Fibroblast of lung (primary cell): ENCODE measurements at places on chromosomes 3 and 15. TPM values are rescaled to one million over a fixed set of nuclear protein-coding genes. Genes with fewer than 3 reads are reported as not detected.

DNA sequence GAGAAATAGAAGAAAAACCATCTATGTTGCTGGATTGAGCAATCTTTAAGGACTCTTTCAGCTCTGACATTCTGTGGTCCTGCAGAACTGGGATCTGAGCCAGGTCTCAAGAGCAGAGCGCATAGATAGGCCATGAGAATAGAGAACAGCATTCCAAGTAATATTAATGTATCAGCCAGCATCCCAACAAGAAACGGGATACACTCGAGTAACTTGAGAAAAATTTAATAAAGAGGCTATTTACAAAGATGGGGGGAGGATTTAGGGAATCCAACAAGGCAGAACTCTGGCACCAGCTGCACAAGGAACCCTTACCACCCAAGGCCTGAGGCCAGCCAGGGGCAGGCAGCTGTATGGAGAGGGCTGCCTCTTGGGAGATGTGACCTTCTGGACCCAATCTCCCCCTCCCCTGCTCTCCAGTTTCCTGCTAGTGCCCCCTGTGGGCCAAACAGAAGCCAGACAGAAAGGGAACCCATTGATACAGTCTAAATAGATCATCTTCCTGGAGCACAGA lies 8.2 kb downstream of the TMOD2 start:
- no peak overlapping the region for H3K27ac ChIP-seq
- H3K27me3 ChIP-seq = no peaks in the 10 kb centered on the region
- peak; percentile 97 for DNase-seq
- no peak overlapping the region for H3K4me3 ChIP-seq
- H3K4me1 ChIP-seq = peaks cover 14% of the 10 kb centered on the region
- H3K36me3 ChIP-seq = no peaks in the 10 kb centered on the region

GRCh38 chr3:125054062-125054448 lies 1.7 kb downstream of the HEG1 start:
- H3K27ac ChIP-seq = peak overlapping the region; percentile 87
- no peaks in the 10 kb centered on the region for H3K27me3 ChIP-seq
- H3K4me1 ChIP-seq = peaks cover 27% of the 10 kb centered on the region
- no peak for DNase-seq
- peak overlapping the region; percentile 91 for H3K4me3 ChIP-seq

GRCh38 chr3:52782412-52783210 lies 5.2 kb downstream of the ITIH1 start:
- H3K4me3 ChIP-seq = no peak overlapping the region
- no peak for DNase-seq
- no peak overlapping the region for H3K27ac ChIP-seq
- H3K4me1 ChIP-seq = no peaks in the 10 kb centered on the region
- no peaks in the 10 kb centered on the region for H3K36me3 ChIP-seq

- H3K27ac ChIP-seq = peak overlapping the region; percentile 67
- no peaks in the 10 kb centered on the region for H3K4me1 ChIP-seq
- DNase-seq = no peak
- peaks cover 10% of the 10 kb centered on the region for H3K36me3 ChIP-seq
- H3K4me3 ChIP-seq = peak overlapping the region; percentile 94
Observed at GRCh38 chr15:43186003-43186353, 775 bp downstream of the CCNDBP1 start.

GRCh38 chr3:157436583-157437291 lies at the start of gene PTX3:
TSS of gene PTX3 (plus strand) at chr3:157436850. CDS start at chr3:157436934, 84 bp downstream.
- peak; percentile 99 for DNase-seq
- peaks cover 2% of the 10 kb centered on the region for H3K4me1 ChIP-seq
- no peaks in the 10 kb centered on the region for H3K27me3 ChIP-seq
- peak within 1 kb of the TSS; percentile 58 for H3K27ac ChIP-seq

GRCh38 chr3:77197408-77197807 lies 157.5 kb downstream of the ROBO2 start:
- H3K36me3 ChIP-seq = no peaks in the 10 kb centered on the region
- H3K4me1 ChIP-seq = no peaks in the 10 kb centered on the region
- DNase-seq = no peak
- H3K4me3 ChIP-seq = no peak overlapping the region

DNA sequence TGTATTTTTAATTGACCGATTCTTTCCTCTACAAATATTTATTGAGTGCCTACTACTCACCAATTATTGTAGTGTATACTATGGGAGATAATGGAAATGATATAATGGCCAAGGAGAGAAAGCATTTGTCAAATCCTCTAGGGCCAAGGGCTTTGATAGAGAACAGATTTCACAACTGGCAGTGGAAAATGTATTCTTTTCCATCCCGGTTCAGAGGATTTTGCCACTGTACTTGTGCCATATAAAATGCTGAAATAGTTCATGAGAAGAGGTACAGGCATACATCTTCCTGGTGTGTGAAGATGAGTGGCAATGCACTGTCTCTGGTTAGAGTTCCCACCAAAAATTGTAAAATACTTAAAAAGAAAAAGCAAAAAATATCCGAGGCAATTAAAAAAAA lies 451.6 kb upstream of the TPRG1 start:
- no peaks in the 10 kb centered on the region for H3K27me3 ChIP-seq
- no peaks in the 10 kb centered on the region for H3K4me1 ChIP-seq
- DNase-seq = no peak

GRCh38 chr15:40776537-40777141 lies 6.9 kb downstream of the C15orf62 start:
- H3K27ac ChIP-seq = peak overlapping the region; percentile 10
- H3K4me1 ChIP-seq = peaks cover 5% of the 10 kb centered on the region
- H3K36me3 ChIP-seq = peaks cover 16% of the 10 kb centered on the region
- peak; percentile 80 for DNase-seq

- peak; percentile 98 for DNase-seq
- H3K4me1 ChIP-seq = peaks cover 27% of the 10 kb centered on the region
- no peak overlapping the region for H3K4me3 ChIP-seq
- peak overlapping the region; percentile 61 for H3K27ac ChIP-seq
Observed at GRCh38 chr3:62587579-62588031, 214.3 kb upstream of the FEZF2 start.

DNA sequence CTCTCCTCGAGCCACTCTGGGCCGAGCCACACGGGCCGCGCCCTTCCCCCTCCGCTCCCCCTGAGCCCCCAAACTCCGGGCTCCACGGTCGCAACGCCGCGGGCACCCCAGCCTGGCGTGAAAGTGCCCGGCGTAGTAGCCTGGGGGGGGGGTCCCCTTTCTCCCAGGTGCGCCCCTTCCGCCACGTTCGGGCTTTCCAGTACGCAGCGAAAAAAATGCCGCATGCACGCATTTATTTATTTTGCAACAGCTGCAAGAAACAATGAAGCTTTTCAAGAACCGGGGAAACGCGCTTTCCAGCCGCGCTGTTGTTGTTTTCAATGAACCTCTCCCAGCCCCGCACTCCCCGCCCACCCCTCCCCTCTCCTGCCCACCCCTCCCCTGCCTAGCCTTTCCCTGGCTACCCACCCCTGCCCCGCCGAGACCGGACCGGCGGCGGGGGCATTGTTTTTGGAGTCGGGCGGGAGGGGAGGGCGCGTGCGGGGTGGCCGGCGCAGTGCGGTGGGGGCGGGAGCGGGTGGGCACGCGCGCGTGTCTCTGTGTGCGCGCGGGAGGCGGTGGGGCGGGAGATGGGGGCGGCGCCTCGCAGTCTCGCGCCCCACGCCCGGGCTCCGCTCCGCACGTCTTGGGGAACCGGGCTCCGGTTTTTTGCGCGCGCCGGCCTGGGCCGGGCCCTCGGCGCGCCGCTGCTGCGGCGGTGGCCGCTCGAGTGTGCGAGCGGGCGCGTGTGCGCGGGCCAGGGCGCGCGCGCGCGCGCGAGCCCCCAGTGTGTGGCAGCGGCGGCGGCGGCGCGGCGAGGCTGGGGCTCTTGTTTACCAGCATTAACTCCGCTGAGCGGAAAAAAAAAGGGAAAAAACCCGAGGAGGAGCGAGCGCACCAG lies at the start of gene IGF1R:
IGF1R (plus strand) TSS at position 766 of the 880 bp plus-strand sequence. CDS start 1,043 bp downstream, outside the sequence.
- peak within 1 kb of the TSS; percentile 84 for H3K27ac ChIP-seq
- peaks cover 7% of the 10 kb centered on the region for H3K4me1 ChIP-seq
- H3K4me3 ChIP-seq = peak within 1 kb of the TSS; percentile 92
- H3K27me3 ChIP-seq = peaks cover 10% of the 10 kb centered on the region
- DNase-seq = peak; percentile 89
- H3K36me3 ChIP-seq = no peaks in the 10 kb centered on the region

GRCh38 chr15:42108806-42109205 lies 14.4 kb upstream of the PLA2G4D start:
- H3K4me1 ChIP-seq = no peaks in the 10 kb centered on the region
- H3K4me3 ChIP-seq = no peak overlapping the region
- H3K27me3 ChIP-seq = peaks cover 15% of the 10 kb centered on the region
- no peak overlapping the region for H3K27ac ChIP-seq
- no peak for DNase-seq

DNA sequence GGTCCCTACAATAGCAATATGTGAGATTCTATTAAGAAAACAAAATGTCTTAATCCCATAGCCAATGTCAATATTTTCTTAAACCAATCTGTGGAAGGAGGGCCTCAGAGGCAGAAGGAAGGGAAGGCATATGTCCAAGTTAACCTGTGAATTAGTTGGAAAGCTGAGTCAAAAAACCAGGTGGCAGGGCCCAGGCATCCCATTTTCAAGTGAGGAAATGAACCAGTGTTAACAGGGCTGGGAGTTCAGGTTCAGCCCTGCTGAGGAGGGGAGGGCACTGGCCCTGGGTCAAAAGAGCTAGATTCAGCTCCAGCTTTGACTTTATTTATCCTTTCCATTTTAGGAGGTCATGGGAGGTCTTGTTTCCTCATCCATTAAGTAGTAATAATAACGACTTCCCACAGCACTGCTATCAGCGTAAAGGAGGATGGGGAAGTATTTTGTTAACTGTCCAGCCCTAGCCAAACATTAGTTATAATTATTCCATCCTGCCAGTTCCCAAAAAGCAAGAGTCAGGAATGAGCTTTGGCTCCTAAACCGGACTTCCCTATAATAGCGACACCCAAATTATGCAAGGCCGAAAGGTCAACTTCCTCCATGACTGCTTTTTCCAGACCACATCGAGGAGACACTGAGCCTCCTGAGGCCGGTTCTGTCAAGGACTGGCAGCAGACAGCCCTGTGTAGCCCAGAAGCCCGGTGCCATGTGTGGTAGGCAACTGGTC lies 3.2 kb downstream of the MASP1 start:
- DNase-seq = no peak
- H3K4me1 ChIP-seq = peaks cover 15% of the 10 kb centered on the region
- peaks cover 3% of the 10 kb centered on the region for H3K36me3 ChIP-seq
- H3K27ac ChIP-seq = peak overlapping the region; percentile 1

DNA sequence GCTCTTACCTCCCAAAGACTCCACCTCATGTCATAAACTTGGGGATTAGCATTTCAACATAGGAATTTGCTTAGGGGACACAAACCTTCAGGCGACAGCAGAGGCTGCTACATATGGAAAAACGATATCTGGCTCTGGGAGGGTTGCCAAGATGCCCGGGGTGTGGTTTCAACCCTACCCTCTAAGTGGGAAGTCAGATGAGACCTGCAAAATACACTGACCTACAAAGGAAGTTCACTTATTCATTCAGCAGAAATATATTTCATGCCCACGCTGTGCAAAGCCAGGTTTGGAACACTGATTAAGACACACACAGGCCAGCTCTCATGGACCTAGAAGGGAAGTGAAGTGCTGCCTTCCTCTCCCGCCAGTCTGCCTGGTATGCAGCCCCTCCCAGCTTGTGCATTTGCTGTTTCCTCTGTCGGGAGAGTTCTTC lies 239.3 kb downstream of the FEZF2 start:
- H3K4me1 ChIP-seq = peaks cover 4% of the 10 kb centered on the region
- peak; percentile 59 for DNase-seq
- no peak overlapping the region for H3K4me3 ChIP-seq
- H3K27ac ChIP-seq = no peak overlapping the region

GRCh38 chr3:15403495-15403894 lies 23.8 kb downstream of the METTL6 start:
- no peaks in the 10 kb centered on the region for H3K27me3 ChIP-seq
- H3K4me3 ChIP-seq = no peak overlapping the region
- H3K4me1 ChIP-seq = no peaks in the 10 kb centered on the region
- no peak for DNase-seq
- H3K36me3 ChIP-seq = no peaks in the 10 kb centered on the region

DNAJC13 gene
- total RNA-seq = 65.7 and 89.0 TPM in 2 replicates

WDR49 gene
- under 0.01 and 0.26 TPM in 2 replicates for total RNA-seq

EOMES gene
- total RNA-seq = under 0.01 TPM in 1 of 2 replicates, not detected in the other

REC114 gene
- total RNA-seq = not detected in 2 replicates
